ENCODE measurements at places on chromosomes 7 and 10. TPM values are rescaled to one million over a fixed set of nuclear protein-coding genes. Genes with fewer than 3 reads are reported as not detected.

Gene CNOT4
- 27.4 TPM for total RNA-seq

Gene WASHC2C
- 36.7 TPM for total RNA-seq

Gene C10orf67
- not detected for total RNA-seq

Gene MAD1L1
- total RNA-seq, result 39.0 TPM

All from H9 (cell line).